HCT116 (cell line): ENCODE measurements at places on chromosomes 1 and 21.

DNA sequence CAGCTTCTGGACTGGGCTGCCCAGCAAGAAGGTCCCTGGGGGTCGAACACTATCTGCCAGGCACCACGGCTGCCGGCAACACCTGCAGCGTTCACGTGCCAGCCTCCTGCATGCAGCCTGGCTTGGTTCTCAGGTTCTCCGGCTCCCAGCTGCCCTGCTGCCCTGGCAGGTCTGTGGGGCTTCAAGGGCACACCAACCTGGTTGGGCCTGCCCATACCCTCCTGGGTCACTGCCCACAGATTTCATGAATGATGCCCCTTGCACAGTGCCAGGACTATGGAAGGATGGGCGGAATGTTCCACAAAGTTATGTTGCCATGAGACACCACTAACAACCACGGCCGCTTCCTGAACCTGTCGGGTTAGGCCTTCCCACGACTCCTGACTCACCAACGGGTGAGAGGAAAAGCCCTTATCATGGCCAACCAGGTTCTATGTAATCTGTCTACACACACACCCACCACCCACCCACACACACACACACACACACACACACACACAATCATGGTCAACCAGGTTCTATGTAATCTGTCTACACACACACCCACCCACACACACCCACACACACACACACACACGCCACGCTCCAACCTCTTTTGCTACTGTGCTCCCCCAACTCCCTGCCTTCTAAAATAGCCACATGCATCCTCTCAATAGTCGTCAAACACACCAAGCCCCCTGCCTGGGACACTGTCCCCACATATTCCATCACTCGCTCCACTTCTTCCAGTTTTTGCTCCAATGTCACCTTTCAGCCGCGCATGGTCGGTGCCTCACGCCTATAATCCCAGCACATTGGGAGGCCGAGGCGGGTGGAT is 32.2 kb downstream of the HSPG2 start:
- DNase-seq, result peak; percentile 18

DNA sequence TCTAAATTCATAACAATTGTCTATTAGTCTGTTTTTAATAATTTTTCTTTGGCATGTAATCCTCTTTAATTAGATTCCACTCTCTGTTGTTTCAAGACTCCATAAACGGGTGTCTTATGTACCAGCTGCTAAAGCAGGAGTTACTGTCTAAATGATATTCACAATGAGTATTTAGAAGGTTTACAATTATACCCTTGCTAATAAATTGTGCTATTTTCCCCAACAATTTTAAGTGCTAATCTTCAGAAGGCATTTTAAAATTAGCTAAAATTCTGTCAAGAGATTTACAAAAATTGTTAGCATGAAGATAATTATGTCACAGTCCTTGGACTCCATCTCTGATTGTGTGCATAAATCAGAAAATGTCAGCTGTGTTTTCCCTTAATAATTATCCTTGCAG is 83.7 kb downstream of the DPYD start:
- DNase-seq, result no peak

- no peak for DNase-seq
These were observed 26.4 kb downstream of the TMEM53 start for GRCh38 chr1:44647896-44648295.

DNA sequence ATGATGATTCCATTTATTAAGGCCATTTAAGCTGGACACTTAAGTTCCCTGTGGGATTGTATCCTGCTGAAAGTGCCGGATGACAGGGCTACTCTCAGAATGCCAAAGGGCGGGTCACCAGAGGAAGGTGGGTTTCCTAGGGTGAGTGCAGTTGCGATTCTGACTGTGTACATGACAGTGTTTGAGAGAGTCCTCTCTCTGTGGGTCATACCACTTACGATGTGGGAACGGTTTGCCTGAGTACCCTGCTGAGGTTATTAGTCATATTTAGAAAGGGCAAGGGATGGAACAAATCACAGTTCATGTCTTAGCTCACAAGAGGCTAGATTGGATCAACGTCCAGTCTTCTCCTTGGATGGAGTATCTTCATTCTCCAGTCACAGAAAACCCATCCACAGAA is 461.9 kb downstream of the CAMTA1 start:
- no peak for DNase-seq

GRCh38 chr1:61171974-61172373 is 89.6 kb downstream of the NFIA start:
- DNase-seq, result no peak

DNA sequence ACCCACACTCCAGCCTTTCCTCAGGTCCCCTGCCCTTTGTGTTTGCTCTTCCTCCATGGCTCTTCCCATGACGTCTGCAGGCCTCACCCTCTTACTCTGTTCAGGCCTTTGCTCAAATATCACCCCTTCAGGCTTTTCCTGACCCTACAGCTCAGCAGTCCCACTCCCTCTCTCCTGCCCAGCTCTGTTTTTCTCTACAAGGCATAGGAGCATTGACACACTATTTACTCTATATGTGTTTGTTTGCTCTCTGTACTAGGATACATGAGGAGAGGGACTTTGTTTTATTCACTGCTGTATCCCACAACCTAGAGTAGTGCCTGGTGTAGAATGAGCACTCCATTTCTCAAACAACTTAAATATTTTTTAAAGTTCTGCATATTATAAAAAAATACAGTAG is 107.4 kb upstream of the COA6 start:
- DNase-seq, result no peak

- no peak for DNase-seq
These were observed 571 bp downstream of the WDR3 start for GRCh38 chr1:117930173-117930447.

DNA sequence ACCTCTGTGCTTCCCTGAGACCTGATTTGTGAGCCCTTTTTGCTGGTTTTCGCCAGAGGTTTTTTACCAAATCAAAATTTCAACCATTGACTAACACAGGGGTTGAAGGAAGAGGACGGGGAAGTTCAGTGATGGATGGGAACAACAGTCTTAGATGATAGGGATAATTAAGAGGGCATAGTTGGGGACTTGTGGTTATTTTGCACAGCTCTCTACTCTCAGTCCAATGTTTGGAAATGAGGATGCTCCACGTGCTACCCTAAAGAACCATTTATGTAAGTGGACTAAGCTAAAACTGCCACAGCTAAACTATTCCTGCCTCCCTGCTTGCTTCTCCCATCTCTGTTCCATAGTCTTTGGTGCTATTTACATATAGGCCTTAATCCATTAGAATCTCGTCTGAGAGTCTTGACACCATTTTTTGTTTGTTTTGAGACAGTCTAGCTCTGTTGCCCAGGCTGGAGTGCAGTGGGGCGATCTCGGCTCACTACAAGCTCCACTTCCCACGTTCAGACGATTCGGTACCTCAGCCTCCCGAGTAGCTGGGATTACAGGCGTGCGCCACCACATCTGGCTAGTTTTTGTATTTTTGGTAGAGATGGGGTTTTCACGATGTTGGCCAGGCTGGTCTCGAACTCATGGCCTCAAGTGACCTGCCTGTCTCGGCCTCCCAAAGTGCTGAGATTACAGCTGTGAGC is 684 bp upstream of the MCL1 start:
- DNase-seq, result no peak

DNA sequence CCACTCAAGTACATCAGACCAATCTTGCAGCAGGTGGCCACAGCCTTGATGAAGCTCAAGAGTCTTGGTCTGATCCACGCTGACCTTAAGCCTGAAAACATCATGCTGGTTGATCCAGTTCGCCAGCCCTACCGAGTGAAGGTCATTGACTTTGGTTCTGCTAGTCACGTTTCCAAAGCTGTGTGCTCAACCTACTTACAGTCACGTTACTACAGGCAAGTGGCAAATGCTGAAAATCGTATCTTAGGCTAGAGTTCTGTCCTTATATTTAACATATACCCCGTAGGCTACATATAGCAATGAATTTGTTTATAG is 12.1 kb downstream of the HIPK1 start:
- no peak for DNase-seq

GRCh38 chr1:18816808-18817207 is 42.7 kb downstream of the TAS1R2 start:
- no peak for DNase-seq

GRCh38 chr1:53249706-53250105 is 11.4 kb upstream of the MAGOH start:
- DNase-seq, result no peak

DNA sequence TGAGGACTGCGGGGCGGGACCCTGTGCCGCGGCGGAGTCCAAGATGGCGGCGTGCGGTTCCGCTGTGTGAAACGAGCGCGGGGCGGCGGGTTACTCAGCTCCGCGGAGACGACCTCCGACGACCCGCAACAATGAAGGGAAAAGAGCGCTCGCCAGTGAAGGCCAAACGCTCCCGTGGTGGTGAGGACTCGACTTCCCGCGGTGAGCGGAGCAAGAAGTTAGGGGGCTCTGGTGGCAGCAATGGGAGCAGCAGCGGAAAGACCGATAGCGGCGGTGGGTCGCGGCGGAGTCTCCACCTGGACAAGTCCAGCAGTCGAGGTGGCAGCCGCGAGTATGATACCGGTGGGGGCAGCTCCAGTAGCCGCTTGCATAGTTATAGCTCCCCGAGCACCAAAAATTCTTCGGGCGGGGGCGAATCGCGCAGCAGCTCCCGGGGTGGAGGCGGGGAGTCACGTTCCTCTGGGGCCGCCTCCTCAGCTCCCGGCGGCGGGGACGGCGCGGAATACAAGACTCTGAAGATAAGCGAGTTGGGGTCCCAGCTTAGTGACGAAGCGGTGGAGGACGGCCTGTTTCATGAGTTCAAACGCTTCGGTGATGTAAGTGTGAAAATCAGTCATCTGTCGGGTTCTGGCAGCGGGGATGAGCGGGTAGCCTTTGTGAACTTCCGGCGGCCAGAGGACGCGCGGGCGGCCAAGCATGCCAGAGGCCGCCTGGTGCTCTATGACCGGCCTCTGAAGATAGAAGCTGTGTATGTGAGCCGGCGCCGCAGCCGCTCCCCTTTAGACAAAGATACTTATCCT is 430 bp downstream of the RBM15 start:
- no peak for DNase-seq

DNA sequence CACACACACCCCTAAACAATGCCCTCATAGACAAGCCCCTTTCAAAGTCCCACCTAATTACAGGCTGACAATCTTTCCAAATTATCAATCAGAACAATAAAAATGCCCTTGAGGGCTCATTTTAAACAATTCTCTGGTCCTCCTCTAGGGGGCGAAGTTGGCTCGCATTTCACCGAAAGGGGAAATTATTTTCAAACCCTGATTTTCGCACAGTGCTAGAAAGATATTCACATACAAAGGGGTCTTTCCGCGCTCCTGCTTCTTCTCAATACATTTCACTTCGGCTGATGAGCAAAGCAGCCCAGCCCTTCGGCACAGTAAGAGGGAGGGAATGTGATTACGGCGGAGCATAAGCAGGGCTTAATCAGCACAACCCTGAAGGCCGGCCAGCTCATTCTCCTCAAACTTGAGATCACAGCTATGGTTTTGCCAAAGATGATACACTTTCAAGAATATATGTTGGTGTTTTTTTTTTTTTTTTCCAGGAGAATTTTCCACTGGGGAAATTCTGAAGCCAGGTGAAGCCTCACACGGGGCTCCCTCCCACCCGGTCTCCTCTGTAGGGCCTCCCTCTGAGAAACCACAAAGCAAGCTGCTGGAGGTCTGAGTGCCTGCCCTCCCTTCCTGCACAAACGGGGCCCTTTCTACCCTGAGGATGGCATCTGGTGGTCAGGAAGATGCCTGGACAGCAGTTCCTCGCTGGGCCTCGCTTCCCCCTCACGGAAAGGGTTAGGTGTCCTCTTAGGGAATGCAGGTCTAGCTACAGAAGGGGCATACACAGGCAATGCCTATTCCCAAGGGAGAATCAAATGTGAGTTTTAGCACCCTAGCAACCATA is 66.9 kb downstream of the GNG12 start:
- no peak for DNase-seq

DNA sequence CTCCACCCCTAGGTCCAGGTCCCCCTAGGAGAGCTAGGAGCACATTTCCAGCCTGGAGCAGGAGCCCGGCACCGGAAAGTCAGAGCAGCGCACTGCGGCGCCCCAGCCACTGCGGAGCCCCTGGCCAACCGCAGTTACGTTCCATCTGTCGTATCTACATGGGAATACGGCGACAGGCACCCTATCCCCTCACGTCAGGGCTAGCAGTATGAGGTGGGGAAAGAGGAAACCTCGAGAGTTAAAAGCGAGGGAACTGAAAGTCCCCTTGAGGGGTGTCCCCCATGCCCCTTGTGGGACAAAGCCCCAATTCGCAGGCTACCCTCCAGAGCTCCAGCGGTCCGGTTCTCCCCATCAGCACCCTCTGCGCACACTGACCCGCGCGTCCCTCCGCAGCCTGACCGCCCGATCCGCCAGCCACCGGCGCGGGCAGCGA is 995 bp downstream of the COLGALT2 start:
- DNase-seq, result no peak

- no peak for DNase-seq
These were observed 38.0 kb downstream of the AJAP1 start for GRCh38 chr1:4692437-4692836.

- no peak for DNase-seq
These were observed 44.7 kb upstream of the A3GALT2 start for GRCh38 chr1:33365560-33365997.

DNA sequence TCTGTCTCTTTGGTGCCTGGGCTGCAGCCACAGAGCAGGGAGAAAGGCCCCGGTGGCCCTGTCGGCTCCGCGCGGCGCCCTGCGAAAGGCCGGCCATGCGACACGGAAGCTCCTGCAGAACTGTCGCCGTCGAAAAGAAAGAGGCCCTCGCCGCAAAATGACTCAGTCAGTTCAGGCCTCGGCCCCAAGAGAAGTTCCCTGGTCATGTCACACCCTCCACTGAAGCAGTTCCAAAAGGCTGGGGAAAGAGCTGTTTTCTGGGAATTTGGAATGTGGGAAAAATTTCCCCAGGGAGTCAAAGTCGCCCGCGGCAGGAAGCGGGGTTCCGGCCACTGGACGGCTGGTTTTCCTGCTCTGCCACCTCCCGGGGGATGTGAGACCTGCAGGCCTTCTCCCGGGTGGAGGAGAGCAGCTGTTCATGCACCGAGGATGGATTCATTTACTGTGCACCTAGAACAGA is 115.8 kb upstream of the ZNF678 start:
- no peak for DNase-seq

GRCh38 chr1:77562596-77563150 is 119.8 kb downstream of the ZZZ3 start:
- no peak for DNase-seq

GRCh38 chr1:206066479-206067171 is 13.7 kb downstream of the RHEX start:
- no peak for DNase-seq

GRCh38 chr21:34592120-34592955 is 22.6 kb downstream of the RCAN1 start:
- no peak for DNase-seq

DNA sequence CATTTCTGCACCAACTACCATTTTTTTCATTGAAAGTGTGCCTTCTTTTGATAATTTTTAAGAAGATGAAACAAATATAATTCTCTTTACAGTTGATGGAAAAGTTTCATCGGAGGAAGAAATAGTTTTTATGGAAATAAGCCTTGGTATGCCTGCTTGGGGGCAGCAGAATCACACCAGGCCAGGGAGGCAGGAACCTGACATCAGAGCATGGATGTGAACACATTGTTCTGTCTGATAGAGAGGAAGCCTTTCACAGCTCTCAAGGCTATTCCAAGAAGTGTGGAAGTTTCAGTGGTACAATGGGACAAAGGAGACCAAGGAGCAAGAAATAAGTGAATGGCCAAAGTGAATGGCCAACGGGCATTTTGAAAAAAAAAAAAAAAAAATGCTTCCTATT is 162.2 kb upstream of the KCNK2 start:
- DNase-seq, result no peak
